Smooth muscle cell of the brain vasculature (primary cell): ENCODE measurements at places on chromosomes 2 and 18.
A peak's percentile ranks its signal among the peaks of the same experiment; 100 is the strongest.

DNA sequence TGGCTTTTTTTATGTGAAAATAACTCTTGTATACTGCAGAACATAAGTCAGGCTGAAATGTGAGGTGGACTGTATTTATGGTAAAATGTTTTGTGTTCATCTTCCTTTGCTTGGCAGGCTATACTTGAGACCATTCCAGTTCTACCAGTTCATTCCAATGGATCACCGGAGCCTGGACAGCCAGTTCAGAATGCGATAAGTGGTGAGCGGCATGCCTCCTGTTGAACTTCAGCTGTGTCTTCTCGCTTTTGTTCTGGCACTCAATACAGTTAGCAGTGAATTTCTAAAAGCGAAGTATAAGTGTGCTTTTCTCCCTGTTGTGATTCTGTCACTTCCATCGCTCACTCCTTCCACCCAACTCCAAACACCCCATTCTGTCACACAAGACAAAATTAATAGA is 138.5 kb downstream of the ARHGAP28 start:
- no peak for DNase-seq

DNA sequence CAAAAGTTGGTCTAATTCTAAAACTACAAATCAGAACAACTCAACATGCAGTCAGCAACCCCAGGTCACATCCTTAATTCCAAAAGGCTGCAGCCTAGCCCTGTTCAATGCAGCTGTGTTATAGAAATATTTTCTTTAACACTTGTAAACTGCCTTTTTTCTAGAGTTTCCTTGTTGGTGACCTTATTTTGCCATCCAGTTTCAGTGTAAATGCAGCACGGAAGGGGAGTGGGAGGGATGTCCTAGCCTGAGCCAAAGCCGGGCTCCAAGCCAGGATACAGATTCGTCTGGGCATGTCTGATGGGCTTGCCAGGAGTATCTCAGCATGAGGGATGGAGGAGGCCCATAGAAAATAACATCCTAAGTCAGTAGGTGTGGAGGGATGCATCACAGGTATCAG is 17.7 kb upstream of the SP3 start:
- DNase-seq = peak; percentile 89

GRCh38 chr18:39329496-39330275 is 1764.1 kb upstream of the CELF4 start:
- no peak for DNase-seq

GRCh38 chr2:189341077-189341476 is 100.2 kb upstream of the WDR75 start:
- no peak for DNase-seq

GRCh38 chr2:190528521-190529001 is 6.0 kb downstream of the NEMP2 start:
- DNase-seq = no peak

DNA sequence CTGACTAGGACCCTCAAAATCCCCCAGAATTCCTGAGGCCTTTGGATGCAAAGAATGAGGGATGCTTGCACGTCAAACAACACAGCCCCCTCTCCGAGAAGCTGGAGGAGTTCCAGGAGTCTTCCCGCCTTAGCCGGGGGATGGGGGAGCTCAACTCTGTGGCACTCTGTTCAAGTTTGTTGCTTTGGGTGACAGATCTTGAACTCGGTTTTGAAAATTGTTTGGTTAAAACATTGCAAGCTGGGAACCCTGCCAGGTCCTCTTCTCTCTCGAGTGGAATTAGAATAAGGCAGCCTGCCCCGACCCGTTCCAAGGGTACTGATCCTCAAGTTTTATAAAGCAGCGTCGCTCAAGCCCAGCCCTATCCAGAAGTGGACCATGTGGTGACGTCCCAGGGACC is 244.1 kb downstream of the LOXHD1 start:
- peak; percentile 21 for DNase-seq

GRCh38 chr2:26702025-26702424 is 9.5 kb downstream of the KCNK3 start:
- no peak for DNase-seq

DNA sequence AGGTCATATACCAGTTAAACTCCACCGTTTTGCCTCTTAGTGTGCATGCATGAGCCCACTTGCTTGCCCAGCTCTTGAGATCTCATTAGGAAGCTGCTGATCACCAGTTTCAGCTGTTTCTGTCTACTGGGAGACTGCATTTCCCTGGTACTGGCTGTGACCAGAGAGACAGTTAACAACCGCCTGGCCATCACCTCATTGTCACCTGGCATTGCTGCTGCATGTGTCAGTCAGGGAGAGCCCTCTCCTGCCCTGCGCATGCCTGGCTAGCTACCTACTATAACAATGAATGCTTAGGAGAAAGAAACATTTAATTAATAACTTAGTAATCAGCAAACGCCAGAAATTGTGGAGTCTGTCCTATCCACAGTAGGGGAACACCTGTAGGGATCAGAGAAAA is 265.8 kb upstream of the CYRIA start:
- no peak for DNase-seq

DNA sequence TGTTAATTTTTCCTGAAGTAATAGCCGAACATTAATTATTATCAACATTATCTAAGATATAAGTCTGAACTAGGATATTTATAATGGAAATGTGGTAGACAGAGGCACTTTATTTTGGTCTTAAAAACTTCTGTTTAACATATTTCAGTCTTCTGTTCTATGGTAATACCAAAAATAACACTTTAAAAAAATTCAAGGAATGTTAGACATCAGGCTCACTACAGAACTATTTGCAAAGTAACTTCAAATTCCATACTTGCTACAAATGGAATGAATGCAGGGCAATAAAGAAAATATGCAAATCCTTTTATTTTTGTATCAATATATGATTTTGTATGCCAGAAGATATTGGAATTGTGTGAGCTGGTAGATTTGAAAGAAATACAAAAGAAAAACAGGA is 345.5 kb upstream of the DSEL start:
- DNase-seq = no peak

- DNase-seq = no peak
Measured at GRCh38 chr2:55493220-55493619, 26.3 kb upstream of the CFAP36 start.

DNA sequence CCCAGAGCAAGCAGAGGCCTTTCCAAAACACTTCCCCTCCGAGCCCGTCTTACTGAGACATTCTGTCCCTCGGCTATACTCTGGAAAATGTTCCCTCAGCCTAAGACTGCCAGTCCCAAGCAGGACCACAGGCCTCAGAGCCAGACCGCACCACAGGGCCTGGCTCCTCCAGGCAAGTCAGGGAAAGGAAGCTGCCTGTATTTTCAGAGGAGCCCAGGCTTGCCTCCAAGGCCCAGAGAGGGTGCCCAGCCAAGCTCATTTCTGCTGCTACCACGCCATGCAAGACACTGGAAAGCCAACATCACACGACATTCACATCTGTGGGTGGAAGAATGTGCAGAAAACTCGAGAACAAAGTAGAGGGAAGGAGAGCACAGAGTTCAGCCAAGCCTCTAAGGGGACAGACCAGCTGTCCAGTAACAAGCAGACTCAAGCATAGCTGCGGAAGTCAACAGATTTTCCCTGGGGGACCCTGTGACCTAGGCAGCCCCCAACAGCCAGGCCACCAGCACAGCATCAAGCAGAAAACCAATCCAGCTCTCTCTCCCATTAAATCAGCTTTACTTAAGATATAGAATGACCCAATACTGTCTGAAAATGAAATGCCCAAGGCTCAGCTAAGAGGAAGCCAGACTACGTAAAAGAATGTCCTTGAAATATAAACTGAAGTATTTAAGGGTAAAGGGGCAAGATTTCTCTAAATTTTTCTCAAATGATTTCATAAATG is 123.9 kb downstream of the ZFP36L2 start:
- no peak for DNase-seq

- DNase-seq = no peak
Measured at GRCh38 chr18:824179-824578, 12.1 kb upstream of the YES1 start.
